ENCODE measurements at places on chromosomes 2 and 18.

DNA sequence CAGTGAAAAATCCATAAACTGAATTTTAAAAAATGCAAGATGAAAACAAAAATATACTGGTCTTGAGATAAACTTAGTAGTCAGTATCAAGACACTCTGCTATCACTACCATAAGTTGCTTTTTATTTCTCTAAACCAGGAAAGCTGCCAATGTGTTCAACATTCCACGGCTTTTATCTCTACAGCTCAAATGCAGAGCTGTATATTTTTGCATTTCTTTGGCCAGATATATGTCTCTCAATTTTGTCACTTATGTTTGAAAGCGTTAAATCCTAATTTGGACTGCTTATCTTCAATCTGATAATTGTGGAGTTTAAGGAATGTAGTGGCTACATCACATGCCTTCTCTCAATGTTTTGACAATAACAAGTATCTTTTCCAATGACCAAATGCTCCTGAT, 609.5 kb downstream of the EPHA4 start:
- DNase-seq: no peak

DNA sequence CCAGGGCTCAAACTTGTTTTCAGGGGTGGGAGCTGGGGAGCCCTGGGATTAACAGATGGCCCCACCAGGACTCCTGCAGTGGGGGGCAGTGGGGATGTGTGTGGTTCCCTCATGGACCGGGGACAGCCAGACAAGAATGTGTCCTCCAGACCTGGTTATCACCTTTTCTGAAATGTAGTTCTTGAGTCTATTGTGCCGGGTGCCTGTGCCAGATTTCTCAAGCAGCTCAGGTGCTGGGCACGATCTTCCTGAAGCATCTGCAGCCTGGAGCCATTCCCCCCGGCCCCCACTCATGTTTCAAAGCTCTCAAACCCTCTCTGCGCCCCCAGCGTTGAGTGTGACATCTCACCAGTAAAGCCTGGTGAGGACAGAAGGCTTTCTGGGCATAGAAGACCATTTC, 48.4 kb upstream of the HAAO start:
- DNase-seq: no peak

- DNase-seq: no peak
These were observed 160.5 kb downstream of the GALNT13 start for GRCh38 chr2:154032220-154032619.

DNA sequence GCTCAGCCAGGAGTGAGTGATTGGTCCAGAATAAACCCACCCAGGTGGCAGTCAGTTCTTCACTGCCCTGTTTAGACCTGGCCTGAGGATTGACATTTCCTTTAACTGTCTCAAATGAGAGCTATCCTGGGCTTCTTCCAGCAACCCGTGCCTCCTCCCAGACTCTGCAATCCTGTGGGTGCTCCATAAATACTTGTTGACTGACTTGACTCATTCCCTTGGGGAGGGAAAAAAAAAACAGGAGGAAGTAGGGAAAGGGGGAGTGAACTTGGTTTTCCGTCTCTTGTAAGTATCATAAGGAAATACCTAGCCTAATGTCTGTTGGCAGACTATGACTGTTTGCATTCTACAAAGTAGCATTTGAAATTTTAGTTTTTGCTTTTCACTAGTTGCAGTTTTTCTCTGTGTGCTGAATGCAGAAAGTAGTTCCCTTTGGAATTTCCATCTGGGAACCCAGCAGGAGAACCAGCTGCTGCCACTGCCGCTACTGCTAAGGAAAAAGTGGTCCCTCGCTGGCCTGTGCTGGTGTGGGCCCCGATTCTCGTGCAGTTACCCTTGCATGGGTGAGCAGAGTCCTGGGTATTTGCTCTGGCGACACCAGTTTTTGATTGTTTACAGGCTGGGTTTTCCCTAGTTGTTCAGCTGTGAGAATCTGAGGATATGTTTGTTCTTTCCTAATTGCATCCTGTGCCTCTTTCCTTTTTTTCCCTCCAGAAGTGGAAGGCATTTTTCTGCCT, 78.8 kb downstream of the TGOLN2 start:
- no peak for DNase-seq

DNA sequence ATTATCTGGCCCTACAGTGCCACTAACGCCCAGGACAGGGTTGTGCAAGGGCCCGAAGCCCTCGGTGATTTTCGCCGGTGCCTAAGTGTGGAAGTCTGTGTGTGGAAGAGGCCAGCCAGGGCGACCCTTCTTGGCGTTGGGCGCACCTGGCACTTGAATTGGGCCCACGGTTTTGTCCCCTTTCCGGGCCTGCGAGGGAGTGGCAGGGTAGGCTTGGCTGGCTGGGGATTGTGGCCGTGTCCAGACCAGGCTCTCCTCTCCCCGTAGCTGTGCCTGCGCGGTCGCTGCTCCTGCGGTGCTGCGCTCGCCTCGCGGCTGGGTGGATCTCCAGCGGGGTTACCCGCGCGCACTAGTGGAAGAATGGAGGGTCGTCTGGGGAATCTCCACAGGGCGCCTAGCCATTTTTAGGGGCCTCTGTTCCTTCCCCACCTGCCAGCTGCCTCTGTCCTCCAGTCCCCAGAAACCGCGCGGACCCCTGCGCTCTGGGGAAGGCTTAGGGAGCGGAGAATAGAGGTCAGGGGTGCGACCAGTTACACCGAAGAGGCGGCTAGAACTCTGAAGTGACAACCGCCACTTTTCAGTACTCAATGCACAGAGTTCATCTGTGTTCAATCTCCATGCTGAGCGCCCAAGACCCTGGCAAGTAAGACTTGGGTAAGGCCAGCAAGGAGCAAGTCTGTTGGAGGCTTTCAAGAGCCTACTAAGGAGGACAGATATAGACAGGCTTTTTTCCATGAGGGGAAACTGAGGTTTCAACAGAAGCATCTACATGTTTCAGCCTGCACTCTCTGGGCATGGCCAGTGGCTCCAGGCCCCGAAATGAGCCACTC, 16.0 kb downstream of the EVX2 start:
- no peak for DNase-seq

GRCh38 chr2:176763851-176764404, 448.7 kb upstream of the HNRNPA3 start:
- DNase-seq: no peak

DNA sequence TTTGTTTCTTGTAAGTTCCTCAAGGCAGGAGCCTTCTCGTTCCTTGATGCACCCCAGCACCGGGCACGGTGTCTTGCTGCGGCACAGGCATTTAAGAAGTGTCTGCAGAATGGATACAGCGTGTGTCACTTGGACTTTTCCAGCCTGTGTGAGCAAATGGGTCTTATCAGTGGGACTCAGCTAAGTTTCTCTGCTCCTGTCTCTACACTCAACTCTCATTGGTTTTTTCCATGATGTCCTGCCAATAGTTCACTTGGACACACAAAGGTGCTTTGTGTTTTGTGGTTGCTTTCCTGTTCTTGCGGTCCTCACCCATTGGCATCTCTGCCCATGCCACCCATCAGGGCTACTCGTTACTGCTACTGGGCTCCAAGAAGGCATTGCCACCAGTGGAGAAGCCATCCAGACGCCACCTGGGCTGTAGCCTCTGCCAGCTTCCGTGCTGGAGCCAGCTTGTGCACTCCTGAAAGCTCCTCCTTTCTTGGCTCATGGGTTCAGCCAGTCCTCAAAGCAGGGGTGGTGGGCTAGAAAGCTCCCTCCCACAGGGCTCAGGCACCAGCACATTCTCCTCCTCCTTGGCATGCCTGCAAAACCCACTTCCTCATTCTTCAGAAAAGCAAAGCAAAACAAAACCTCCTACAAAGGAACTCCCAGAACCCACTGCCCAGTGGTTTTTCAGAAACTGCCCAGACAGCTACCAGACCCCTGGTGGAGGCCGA, 41.4 kb downstream of the IL1R2 start:
- DNase-seq: no peak

GRCh38 chr2:109139865-109140396, 10.9 kb downstream of the SH3RF3 start:
- no peak for DNase-seq

DNA sequence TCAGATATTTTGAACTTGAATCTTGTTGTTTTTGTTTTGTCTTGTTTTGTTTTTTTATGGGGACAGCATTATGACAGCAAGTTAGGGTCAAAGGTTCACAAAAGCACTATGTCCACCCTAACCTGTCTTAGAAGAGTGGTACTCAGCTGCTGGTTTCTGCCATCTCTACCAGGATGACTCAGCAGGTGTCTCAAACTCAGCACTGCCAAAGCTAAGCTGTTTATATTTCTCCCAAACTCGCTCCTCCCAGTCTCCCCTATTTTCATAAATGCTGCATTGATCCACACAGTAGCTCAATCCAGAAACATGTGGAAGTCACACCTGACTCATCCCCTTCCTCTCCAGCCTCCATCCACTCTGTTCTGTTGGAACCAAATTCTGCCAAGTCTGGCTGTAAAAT, 134.9 kb downstream of the ZBTB7C start:
- no peak for DNase-seq

GRCh38 chr2:58708565-58708964, 467.4 kb upstream of the FANCL start:
- DNase-seq: peak; percentile 6

DNA sequence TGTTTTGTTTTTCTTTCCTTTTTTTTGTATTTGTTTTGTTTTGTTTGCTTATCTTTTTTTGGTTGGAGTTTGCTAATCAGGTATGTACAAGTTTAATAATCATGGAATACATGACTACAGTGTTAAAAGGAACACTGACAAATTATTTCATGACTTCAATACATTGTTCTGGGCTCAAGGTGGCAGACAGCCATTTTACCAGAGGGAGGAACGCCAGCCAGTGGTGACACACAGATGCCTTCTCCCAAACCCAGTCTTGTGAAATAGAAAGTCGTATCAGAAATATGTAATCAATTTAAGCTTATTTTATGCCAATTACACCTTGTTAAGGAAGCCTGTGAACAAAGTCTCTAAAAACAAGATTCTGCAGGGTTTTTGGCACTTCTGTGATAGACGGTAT, 264.0 kb upstream of the EPHA4 start:
- DNase-seq: no peak

DNA sequence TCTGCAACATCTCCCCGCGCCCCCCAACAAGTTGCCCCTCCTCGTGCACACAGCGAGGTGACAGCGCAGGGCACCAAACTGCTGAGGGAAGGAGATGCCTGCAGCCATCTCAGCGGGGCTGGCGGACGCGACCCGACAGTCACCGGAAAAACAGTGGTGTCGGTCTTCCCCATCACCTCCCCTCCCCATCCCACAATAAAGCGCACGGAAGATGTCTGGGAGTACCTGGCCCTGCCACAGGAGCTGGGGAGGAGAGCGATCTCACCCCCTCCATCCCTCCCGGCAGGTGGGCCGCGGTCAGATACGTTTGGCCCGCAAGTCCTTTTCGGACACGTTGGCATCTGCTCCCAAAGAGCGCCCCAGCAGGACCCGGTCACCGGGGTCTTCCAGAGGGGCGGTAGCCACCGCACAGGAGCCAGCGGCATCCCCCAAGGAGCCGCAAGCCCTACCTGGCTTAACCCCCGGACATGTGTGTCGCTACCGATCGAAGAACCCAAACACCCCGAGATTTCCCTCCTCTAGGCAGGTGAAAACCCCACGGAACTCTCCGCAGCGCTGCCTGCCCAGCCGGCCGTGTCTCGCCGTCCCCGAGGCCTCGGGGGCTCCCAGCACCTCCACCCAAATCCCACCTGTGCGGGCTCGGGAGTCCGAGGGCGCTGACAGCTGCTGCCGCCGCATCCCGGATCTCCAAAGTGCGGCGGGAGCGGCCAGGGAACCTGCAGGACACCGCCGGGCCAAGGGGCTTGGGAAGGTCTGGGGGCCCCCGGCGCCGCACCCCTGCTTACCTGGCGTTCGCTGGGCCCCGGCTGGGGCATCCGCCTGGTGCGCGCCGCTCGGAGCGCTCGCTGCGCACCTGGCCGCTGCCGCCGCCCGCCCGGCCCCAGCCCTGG, 657 bp downstream of the ATP8B1 start:
- no peak for DNase-seq

DNA sequence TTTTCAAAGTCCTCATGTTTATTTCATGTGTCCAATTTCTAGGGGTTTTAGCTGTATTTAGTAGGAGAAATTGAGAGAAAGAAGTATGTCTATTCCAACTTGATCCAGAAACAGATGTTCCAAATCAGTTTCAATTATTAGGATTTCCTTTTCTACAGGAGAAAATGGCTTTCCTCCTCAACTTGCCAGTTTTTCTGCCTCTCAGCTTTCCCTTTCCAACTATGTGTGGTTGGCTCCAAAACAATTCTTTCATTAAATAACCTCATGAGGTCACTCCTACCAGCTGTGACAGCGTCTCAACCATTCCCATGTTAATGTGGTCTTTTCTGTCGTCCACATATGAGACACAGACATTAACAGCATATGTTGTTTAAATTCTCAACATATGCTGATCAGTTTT, 13.1 kb downstream of the XIRP2 start:
- DNase-seq: no peak

GRCh38 chr2:64101141-64101591, 43.1 kb downstream of the PELI1 start:
- no peak for DNase-seq

DNA sequence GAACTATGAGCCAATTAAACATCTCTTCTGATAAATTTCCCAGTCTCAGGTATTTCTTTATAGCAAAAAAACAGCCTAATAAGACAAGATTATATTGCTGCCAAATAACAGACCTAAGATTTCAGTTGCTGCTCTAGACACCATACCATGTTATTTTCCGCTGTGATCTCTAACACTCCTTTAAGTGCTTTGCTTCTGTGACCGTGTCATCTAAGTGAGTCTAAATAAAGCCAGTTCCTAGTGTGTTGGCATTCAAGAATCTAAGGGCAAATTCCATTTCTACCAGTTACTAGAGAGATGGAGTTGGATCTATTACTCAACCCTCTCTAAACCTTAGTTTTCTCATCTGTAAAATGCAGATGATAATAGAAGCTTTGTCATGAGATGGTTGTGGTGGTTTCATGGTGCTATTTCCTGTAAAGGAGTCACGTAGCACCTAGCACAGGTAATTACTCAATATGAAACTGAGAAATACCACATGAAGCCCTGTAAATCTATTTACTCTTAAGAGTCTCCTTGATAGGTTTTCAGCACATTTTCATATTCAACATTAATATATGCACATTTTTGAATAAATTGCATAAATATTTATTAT, 40.5 kb downstream of the SPHKAP start:
- no peak for DNase-seq

GRCh38 chr18:72468021-72468710, 76.0 kb downstream of the CBLN2 start:
- no peak for DNase-seq

- DNase-seq: no peak
These were observed 2.6 kb downstream of the SFTPB start for GRCh38 chr2:85665264-85665937.

DNA sequence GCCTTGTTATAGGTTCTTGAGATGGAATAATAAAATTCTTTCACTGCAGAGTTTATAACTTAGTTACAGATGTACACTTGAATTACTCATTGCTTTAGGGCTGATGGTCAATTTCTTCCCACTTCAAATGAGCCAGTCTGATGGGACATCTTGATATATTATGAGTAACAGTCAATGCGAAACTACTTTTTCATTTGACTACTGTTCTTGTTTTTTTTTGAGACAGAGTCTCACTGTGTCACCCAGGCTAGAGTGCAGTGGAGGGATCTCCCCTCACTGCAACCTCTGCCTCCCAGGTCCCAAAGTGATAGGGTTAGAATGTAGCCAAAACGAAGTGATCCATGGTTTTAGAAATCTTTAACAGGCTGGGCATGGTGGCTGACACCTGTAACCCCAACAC, 57.1 kb downstream of the ST3GAL5 start:
- DNase-seq: no peak

All from RKO (cell line).